Fibroblast of upper back skin (primary cell): ENCODE measurements at places on chromosomes 1 and 21.

DNA sequence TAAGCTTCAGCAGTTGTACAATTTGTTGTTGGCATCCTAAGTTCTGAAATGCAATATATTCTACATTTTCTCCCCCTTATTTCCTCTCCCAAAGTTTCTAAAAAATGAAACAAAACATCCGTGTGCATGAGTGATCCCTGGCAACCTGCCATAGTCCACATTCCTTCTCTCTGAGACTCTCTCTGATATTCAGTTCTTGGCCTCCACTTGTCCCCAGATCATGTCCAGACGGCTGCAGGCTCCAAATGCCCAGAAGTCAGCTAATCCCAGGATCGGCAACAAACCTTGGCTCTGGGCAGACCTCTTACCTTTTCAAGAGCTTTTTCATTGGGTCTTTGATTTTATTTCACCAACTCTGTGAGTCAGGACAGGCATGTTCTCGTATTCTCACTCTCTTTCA, 187.8 kb downstream of the ETS2 start:
- peak; percentile 95 for DNase-seq

DNA sequence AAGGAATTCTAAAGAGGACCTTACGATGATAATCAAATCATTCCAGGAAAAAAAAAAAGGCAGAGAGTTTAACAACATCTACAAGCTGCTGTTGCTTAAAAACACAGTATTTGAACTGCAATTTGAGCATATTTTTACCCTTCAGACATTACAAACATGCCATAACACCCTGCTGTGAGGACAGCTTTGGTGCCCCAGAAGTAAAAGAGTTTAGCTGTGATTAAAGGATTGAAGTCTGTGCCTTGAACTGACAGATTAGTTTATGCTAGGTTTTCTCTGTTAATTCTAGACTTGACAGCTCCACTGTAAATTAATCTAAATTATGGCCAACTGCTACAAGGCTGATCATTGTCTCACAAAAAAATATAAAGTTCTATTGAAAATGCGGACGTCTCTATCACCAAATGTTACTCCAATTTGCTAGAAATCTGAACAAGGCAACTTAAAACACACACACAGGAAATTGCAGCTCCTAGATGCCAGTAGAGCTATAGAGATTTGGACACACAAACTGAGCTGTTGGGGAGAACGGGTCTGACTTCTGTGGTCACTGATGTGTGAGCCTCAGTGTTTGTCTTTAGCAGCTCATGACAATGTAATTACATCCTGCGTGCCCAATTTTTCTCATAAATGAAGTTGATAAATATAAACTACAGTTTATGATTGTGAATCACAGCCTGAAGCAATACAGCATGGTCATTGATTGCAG, 217.9 kb downstream of the NTNG1 start:
- DNase-seq = no peak

GRCh38 chr1:235952950-235953615, 86.4 kb upstream of the LYST start:
- DNase-seq = no peak

GRCh38 chr1:26752519-26752918, 35.2 kb upstream of the PIGV start:
- no peak for DNase-seq

DNA sequence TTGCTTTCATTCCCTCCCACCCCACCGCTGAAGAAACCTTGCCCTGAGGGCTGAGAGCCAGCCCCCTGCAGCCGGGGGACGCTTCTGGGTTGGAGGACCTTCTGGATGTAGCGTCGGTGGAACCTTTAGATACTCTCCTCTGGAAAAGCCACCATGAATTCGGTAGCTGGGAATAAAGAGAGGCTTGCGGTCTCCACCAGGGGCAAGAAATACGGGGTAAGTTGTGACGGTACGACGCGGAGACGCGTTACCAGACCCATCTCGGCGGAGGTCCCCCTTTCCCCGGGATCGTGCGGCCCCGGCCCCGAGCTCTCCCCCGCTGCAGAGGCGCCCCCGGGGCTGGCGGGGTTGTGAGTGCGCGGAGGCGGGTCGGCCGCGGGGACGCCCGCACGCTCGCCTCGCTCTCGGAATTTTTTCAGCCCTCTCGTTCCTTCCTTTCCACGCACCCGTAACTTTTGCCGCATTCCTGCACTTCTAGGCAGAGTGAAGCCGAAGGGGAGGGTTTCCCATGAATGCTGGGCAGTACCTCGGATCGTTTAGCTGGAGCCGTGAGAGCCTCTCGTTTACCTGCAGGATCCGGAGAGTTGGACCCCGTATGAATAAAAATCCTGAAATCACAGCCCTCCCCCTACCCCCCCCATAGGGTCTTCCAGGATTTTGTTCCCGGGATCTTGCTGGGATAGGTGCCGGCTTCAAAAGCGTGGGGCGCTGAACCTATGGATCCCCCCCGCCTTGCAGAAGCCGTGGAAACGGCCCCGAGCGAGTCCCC, 671 bp downstream of the KIF26B start:
- DNase-seq = peak; percentile 27

GRCh38 chr1:26038477-26038876, 7.4 kb downstream of the SLC30A2 start:
- no peak for DNase-seq

GRCh38 chr1:1328254-1328653, 2.8 kb upstream of the TAS1R3 start:
- DNase-seq = no peak

GRCh38 chr1:245160741-245161400, 6.1 kb downstream of the KIF26B start:
- no peak for DNase-seq

DNA sequence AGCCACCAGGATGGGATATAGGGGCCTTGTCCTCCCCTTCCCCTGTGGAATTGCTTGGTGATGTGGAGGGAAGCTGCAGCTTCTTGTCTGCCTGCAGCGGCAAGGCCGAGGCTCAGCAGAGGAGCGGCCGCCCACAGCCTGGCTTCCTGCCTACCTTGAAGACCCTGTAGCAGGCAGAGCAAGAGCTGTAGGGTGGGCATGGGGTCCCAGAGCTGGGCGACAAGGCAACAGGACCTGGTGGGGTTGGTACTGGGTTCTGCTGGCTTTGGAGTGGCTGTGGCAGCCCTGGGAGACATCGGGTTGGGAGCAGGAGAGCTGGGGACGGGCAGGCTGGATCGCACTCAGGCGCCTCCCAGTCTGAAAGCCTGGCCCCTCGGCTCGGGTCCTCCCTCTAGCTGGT, 5.7 kb upstream of the GPR153 start:
- no peak for DNase-seq

DNA sequence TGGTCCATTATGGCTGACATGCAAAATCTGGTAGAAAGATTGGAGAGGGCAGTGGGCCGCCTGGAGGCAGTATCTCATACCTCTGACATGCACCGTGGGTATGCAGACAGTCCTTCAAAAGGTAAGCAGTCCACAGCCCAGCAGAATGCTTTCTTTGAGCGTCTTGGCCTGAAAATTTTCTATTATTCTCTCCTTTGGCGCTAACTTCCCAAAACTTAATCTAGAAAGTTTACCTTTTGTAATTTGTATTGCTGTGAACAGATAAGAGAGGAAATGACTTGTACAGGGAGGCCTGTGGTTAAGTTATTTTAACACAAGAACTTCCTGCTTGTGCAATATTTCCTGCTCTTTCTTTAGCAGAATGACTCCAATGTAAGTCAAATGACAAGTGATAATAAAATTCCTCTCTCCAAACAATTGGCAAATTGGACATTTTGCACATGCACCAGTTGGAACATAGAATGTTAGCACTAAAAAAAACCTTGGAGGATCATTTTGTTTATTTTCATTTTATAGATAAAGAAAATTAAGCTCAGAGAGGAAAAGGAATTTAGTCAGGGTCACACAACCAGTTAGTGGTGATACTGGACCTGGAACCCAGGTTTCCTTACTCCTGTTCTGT, 18.9 kb downstream of the CAP1 start:
- DNase-seq = no peak

GRCh38 chr1:17616731-17617279, 77.3 kb downstream of the ARHGEF10L start:
- no peak for DNase-seq

GRCh38 chr1:87000460-87000859, 86.0 kb downstream of the HS2ST1 start:
- DNase-seq = no peak

- no peak for DNase-seq
These were observed 82.0 kb downstream of the KCNK1 start for GRCh38 chr1:233695901-233696300.

GRCh38 chr1:22627331-22627730, 9.1 kb upstream of the C1QA start:
- no peak for DNase-seq

DNA sequence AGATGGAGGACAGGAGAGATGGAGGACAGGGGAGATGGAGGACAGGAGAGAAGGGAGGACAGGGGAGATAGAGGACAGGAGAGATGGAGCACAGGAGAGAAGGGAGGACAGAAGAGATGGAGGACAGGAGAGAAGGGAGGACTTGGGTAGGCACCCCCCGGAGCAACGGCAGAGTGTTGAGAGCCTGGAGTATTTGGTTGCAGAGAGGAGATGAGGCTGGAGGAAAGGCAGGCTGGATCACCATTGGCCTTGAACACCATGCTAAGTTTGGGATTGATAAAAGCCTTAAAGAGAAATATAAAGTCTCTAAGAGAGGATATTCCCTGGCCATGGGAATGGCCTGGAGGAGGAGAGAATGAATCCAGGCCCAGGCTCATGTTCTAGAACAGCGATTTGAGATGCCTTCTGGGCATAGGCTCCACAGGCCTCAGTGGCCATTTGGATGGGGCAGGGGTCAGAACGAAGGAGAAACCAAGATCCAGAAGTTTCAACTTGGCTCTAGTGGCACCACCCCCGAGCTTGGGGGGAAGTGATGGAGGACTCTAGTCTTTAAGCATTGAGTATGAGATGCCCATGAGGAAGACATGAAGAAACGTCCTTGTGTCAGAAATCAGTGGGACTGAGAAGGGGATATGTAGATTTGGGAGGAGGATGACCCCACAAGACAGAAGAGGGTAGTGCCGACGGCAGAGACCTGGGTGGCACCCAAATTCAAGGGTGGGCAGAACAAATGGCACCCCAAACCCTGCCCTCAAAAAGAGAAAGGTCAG, 47.9 kb upstream of the EDN2 start:
- DNase-seq = no peak

- peak; percentile 52 for DNase-seq
These were observed 9.7 kb downstream of the OR2B11 start for GRCh38 chr1:247448107-247448791.

- no peak for DNase-seq
These were observed 2.3 kb downstream of the KRTAP10-8 start for GRCh38 chr21:44614161-44614631.

GRCh38 chr1:245336149-245336983, 181.6 kb downstream of the KIF26B start:
- no peak for DNase-seq

- peak; percentile 61 for DNase-seq
These were observed 30.4 kb downstream of the APP start for GRCh38 chr21:26140164-26140579.

DNA sequence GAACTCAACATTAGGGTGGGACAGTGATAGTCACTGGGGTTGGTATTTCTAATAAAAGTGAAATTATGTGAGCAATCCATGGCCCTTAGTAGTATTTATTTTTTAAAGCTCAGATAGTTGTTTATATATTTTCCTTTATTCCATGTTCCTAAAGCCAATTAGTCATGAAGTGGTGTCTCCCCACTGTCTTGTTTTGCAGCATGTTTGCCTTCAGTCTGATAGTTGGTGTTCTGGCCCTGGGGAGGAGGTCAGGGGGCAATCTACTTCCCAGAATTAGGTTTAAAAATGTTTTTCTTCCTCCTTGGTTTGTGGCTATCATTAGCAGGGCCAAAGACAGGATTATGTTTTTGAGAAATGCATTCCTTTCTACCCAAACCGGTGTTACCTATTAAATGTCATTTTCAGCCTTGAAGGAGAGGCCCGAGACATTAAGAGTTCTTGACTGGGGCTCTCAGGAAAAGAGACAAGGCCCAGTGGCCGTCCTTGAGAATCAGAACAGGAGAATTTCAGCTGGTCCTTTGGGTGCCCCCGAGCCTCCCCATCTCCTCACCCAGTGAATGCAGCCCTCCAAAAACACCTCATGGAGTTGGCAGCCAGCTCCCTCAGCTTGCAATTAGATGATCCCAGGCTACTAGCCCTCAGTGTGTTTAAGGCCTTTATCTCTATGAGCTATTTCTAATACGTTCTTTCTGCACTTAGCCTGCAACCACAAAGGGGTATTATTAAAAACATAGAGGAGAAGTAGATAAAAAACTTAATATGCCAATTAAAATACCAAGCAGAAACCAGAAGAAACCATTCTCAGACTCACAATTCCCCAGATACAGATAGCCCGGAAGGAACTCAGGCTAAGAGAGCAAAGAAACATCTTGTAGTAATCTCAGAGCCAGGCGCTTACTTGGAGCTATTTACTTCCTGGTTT, 71.3 kb upstream of the NGF start:
- DNase-seq = peak; percentile 50

- DNase-seq = peak; percentile 34
These were observed 28.8 kb downstream of the TAF5L start for GRCh38 chr1:229596925-229597699.
